ENCODE measurements at places on chromosomes 3 and 15.

- no peak for DNase-seq
Observed at GRCh38 chr3:13012221-13012691, 61.0 kb downstream of the IQSEC1 start.

- DNase-seq = no peak
Observed at GRCh38 chr3:129521611-129522010, 6.8 kb upstream of the RHO start.

GRCh38 chr15:80605591-80606150, 89.4 kb upstream of the ABHD17C start:
- DNase-seq = no peak

DNA sequence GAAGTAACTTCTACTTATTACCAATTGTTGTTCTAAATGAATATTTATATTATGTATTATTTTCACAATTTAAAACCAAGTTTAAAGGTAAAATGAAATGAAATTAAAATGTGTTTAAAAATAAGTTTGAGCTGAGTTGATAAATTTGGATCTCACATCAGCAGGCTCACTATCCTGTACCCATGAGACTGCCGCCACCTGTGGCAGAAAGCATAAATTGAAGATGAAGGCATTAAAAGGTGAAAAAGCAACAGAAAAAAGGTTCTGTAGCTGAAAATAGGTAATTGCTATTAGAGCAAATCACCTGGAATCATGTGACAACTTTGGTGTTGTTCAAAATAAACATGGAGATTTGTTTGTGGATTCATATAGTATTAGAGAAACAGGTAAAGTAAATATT, 133.0 kb upstream of the CADM2 start:
- no peak for DNase-seq

DNA sequence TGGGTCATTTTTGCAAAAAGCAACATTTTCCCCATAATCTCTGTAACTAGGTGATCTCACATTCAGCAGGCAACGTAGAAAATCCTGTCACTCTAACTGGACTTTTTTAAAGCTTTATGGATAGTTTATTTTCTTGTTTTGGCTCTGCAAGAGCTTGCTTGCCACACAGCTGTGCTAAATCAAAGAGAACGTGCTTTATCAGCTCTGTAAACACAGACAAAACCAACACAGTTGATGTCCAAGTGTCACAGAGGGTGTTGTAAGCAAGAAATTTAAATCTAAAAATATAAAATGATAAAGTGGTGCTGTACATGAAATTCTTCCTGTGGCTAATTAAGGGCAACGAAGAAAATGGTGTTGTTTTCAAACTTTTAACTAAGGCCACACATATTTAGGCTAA, 97.5 kb upstream of the STAC start:
- no peak for DNase-seq

GRCh38 chr15:66233487-66234415, 19.8 kb downstream of the MEGF11 start:
- no peak for DNase-seq

GRCh38 chr3:66297900-66298299, 77.1 kb downstream of the SLC25A26 start:
- DNase-seq = no peak

GRCh38 chr3:129087138-129087702, 26.6 kb downstream of the GP9 start:
- no peak for DNase-seq

- no peak for DNase-seq
Observed at GRCh38 chr3:30011237-30011803, 595.1 kb upstream of the TGFBR2 start.

DNA sequence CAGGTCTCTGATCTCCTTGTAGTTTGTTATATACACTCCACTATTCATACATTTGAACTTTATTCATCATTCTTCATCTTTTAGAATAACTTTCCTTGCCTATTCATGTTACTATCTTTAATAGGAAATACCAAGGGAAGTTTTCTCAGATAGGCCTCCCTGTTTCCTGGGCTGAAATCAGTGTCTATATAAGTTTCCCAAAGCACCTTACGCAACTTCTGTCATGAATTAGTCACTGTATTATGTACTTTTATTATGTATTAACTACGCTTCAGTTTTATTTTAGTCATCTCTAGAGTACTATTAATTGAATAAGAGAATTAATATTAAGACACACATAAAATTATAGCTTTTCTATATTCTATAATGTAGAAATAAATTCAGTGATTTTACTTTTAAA, 1481.5 kb downstream of the OTOL1 start:
- DNase-seq = no peak

GRCh38 chr15:67080900-67081431, 15.6 kb downstream of the SMAD3 start:
- DNase-seq = no peak

DNA sequence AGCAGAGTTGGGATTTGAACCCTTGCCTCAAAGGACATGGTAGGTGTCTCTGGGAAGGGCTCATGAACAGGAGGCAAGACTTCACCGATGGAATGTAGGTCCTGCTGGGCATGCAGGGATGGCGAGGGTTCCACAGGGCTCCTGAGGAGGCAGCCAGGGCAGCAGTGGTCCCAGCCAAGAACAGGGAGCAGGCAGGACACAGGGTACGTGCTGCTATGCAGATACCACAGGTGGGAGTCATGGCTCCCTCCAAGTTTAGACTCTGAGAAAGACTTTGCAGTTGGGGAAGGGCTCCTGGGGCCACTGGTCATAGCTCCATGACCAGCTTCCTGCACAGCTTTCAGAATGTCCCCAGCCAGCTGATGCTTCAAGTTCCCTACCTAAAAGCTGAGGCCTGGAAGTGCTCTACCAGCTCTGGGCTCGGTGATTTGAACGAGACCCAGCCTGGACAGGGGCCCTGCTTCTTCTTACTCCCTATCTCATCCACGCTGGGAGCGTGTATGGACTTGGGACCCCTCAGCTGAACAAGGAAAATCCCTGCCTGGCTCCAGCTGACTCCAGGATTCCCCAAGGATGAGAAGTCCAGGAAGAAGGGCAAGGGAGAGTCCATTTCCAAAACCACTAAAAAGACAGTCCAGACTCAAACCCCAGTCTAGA, 747 bp downstream of the MYL3 start:
- DNase-seq = no peak

- DNase-seq = no peak
Observed at GRCh38 chr3:52228751-52229291, 3.4 kb upstream of the TLR9 start.

DNA sequence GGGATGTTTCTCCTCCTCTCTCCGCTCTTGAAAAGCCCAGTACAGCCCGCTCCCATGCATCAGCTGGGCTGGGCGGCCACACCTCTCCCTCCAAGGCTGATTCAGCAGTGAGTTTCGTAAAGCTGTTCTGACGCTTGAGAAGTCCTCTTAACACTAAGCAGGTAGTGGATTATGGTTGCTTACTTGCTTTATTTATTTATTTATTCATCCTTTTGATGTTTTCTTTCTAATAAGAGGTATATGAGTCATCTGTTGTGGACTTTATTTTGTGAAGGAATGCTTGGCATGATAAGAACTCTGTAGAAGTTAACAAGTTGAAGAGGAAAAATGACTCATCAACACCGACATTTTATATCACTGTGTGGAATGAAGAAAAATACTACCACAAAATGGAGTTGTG, 285.0 kb downstream of the SQOR start:
- no peak for DNase-seq

GRCh38 chr3:50652709-50653108, 22.0 kb upstream of the DOCK3 start:
- no peak for DNase-seq

GRCh38 chr15:98034731-98035130, 74.2 kb downstream of the ARRDC4 start:
- no peak for DNase-seq

All from NCI-H1694 (cell line).